ENCODE measurements at places on chromosomes 3 and 15.
A peak's percentile ranks its signal among the peaks of the same experiment; 100 is the strongest.

DNA sequence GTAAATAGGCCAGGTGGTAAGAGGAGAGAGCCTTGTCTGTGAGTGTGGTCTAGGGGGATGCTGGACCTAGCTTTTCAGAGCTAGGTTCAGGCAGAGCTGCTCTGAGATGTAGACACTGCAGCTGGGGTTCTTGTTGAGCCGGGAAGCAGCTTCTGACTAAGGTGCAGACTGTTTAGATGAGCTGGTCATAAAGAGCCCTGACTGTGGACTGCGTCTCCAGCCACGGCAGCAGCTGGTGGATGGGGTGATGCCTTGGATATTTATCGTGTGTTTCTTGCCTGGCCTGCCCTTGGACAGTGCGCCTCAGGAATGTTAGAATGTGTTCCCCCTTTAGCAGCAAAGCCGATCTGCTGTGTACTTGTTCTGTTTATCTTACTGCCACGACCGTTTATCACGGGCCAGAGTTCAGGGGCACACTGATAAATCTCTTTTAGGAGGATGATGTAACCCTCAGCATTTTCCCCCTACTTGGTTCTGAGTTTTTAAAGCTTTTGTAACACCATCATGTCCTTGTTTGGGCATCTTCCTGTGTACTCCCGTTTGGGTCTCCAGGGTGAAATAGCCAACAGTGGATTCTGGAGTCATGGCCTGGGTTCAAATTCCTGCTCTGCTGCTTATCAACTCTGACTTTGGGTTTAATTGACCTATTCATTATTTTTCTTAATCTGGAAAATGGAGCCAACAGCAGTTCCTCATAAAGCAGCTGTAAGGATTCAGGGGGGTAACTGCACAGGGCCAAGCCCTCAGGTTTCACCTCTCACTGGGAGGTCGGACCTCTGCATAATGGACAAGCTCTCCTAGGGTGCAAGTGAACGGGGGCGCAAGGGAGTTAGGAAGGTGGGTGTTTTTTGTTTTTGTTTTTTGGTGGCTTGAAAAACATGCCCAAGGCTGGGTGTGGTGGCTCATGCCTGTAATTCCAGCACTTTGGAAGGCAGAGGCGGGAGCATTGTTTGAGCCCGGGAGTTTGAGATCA lies 51.4 kb downstream of the FLNB start:
- no peak for DNase-seq

DNA sequence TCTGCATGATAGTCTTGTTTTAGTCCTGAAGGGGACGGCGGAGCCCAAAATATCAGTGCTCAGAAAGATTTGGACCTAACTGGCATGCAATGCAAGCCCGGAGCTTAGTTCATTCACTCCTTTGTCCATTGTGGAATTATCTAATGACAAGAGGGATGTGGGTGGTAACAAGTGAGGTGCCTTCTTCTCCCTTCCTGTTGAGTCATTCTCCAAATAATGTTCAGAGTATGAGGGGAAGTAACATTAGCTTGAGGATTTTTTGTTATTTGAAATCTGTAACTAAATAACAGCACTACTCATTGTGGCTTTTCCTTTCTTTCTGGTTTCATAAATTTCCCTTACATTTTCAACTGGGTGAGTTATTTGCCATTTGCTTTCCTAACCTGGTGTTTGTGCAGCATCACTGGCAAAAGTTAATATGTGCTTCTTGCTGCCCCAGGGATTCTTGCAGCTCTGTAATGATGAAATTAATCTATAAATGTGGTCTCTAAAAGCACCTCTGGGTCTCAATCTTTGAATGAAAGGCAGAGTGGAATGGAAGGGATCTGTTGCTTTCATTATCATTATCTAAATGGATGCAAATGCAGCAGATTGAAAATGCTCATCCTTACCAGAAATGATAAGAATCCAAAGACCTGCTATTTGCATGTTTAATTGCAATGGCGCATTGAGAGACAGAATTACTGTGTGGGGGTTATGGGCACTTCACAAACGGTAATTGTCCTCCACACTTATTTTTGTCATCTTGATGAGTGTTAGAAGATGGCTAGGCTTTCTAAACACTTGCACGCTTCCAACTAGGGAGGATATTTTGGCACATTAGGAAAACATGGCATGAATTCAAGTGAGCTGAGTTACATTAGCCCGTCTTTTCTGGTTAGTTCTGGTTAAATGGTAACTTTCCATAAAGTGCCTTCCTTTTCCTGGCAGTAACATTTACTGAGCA lies 89.9 kb upstream of the MITF start:
- DNase-seq = no peak

GRCh38 chr3:134038716-134039115 lies 9.0 kb upstream of the SLCO2A1 start:
- no peak for DNase-seq

DNA sequence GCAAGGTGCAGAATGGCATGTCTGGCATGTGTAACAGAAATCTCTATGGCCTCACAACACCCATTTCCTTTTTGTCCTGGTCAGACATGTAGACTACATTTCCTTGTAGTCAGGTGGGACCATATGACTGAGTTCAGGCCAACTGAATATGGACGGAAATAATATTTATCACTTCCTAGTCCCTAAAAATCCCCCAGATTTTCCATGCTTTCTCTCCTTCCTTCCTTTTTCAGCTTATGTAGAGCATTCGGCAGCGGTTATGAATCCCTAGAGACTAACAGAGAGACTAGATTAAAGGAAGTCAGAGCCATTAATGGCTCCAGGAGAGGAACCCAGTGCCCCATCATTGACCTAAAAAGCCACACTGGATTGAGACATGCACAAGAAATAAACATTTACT lies 35.8 kb downstream of the SLC9A9 start:
- no peak for DNase-seq

DNA sequence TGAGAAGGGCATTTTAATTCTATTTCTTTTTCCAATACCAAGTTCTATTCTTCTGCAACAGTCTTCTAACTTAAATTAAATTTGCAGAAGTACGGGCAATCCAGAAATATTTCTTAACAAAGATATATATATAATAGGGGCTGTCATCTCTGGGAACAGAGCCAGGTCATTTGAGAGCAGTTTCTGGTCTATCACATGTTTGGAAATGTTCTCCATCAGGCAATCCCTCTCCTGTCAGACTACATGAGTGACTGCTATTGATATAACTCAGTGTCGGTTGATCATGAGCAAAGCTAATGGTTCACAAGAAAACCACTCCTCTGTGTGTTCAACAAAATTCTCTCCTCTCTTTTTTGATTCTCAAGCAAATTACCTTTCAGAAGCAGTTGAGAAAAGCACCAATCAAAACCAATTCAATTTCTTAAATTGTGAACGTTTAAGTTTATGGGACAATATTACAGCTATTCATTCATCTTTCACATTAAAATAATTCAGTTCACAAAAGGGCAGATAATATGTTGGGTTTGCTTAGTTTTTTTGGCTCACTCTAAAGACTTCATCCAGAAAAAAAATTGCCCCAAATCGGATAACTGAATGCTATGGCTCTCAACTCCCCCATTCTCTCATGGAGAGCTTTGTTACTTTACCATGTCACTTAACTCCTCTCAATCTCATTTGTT lies 152.9 kb upstream of the TGFBR2 start:
- no peak for DNase-seq

- no peak for DNase-seq
Measured at GRCh38 chr3:54873059-54874010, 54.5 kb downstream of the LRTM1 start.

- DNase-seq = no peak
Measured at GRCh38 chr15:34609102-34610057, 25.9 kb upstream of the GOLGA8B start.

DNA sequence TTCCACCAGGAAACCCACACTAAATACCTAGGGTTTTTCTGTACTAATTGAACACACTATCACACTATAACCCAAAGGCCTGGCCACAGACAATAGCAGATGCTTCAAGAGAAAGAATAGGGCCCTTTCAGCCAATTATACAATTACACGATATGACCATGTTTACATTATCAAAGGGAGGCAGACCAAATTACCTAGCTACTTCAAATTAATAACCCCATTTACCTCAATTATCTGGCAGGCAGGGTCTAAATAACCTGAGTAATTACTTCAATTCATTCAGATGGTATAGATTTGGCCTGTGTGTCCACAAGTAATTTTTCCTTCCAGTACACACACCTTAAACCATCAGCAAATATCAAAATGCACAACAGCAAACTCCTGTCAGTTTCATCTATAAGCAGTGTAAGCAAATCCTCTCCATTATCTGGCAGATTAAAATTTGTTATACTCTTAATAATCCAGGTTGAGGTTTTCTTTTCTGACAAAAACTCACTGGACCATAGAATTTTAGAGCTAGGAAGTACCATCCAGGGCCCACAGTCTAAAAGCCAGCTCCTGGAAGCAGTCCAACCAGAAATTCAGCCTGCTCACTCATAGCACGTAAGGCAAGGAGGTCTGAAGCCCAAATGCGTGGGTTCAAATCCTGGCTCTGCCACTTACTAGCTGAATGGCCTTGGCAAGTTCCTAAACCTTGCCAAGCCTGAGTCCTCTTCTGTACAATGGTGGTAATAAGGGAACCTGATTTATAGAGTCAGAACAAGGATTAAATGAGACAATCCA lies 51.8 kb downstream of the RFTN1 start:
- DNase-seq = no peak

DNA sequence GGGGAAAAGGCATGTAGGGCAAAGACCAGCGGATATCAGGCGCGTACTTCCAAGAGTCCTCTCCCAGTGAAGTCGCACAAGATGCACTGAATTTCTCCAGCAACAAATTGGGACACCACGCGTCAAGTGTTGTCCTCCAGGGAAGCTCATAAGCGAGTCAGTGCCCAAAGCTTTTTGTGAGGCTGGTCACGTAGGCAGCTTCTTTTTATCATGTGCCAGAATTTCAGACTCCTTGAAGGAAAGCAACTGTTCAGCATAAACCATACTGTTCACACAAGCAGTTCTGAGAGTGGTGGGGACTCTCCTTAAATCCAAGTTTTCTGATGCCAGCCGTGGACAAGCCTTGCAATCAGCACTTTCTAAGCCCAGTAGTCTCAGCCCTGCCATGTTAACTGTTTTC lies 10.1 kb upstream of the FSTL1 start:
- no peak for DNase-seq

- DNase-seq = no peak
Measured at GRCh38 chr3:146817704-146818103, 212.6 kb upstream of the PLSCR5 start.

DNA sequence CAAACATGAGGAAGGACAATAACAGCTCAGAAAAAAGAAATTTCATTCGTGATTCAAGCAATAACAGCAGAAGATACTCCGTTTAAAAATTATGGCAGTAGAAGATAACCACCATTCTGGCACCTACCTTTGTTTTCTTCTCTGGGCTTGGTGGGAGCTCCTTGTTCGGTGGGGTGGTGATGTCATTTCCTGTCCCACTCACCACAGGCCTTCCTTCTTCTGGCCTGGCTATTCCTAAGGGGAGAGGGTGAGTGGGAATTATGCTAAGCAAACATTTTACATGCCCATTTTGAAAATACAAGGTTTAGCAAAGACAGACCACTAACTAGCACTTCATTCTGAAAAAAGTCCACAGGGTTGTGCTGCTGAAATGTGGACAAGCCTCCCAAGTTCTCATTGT lies 74.4 kb downstream of the DHX30 start:
- no peak for DNase-seq

DNA sequence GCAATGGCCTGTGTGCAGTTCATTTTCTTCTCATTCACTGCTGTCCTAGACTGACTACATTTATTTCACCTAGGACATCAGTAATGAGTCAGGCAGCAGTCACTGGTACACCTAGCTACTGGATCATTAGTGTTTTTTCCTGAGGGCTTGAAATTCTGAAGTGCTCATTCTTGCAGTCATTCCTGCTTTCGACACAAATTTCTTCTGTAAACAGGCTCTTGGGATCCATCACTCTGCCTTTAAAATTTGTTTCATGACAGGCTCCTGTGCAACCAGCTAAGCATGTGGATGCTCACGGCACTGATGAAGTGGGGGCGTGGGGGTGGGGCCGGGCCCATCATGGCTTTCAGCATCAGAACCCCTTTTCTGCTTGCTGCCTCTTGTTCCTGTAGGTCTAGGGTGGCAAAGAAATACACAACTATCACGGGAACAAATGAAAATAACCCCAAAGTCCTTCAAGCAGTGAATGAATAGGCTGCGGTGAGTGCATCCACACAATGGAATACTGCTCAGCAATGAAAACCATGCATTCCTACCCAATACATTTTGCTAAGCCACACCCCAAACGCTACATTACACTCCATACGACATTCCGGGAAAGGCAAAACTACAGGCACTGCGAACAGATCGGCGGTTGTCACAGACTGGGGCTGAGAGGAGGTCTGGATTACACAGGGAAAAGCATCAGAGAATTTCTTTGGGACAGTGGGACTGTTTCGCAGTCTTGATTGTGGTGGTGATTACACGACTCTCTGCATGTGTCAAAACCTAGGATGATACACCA lies 9.3 kb upstream of the MELTF start:
- DNase-seq = no peak

GRCh38 chr3:16369885-16370284 lies 104.9 kb downstream of the OXNAD1 start:
- DNase-seq = no peak

- peak; percentile 56 for DNase-seq
Measured at GRCh38 chr3:30012941-30013543, 593.4 kb upstream of the TGFBR2 start.

GRCh38 chr15:76840830-76841460 lies 64.2 kb downstream of the SCAPER start:
- no peak for DNase-seq

- DNase-seq = no peak
Measured at GRCh38 chr3:155053756-155054155, 26.4 kb upstream of the MME start.

- no peak for DNase-seq
Measured at GRCh38 chr3:29537889-29538609, 257.2 kb downstream of the RBMS3 start.

DNA sequence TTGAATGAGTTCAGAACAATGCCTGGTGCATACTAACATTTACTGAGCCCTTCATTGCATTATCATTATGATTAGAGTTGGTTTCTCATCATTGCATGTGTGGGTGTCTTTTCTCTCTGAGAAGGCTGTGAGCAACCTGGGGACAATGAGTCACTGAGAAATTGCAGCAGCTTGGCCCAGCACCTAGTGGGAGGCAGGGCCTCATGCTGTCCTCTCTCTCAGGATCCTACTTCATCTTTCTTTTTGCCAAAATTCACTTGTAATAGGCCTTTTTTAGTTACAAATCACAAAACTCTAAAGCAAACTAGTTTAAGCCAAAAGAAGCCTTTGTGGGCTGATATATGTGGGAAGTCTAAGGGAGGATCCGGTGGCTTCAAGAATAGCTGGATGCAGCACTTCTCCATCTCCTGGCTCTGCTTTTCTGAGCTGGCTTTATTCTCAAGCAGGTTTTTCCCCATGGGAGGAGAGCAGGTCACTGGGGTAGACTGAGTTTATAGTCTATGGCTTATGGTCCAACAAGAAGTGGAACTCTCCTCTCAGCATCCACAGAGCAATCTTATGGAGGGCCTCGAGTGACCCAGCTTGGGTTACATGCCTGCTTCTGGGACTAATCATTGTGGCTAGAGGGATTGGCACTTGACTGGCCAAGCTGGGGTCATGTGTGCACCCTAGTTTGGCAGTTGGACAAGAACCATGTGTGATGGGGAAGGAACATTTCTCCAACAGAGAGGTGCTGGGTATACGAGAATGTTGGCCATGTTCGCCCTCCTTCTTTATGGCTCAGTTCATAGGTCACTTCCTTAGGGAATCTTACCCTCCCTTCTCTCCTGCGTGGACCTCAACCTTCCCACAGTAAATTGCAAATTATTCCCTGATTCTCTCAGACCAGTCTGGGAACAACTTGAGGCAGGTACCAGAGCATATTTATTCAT lies 8.7 kb upstream of the CAMK1 start:
- DNase-seq = peak; percentile 63

GRCh38 chr3:4850928-4851265 lies 128.3 kb upstream of the BHLHE40 start:
- no peak for DNase-seq

Measured in stimulated activated CD4-positive, alpha-beta T cell treated with anti-CD3 and anti-CD28 coated beads, Interleukin-12 subunit alpha, Interleukin-12 subunit beta, amount 100 ng/mL, for 24 hours (primary cell).